ENCODE measurements at places on chromosomes 16 and 17.

GRCh38 chr16:19926449-19927390 lies 42.1 kb upstream of the GPRC5B start:
- DNase-seq: peak; percentile 44

DNA sequence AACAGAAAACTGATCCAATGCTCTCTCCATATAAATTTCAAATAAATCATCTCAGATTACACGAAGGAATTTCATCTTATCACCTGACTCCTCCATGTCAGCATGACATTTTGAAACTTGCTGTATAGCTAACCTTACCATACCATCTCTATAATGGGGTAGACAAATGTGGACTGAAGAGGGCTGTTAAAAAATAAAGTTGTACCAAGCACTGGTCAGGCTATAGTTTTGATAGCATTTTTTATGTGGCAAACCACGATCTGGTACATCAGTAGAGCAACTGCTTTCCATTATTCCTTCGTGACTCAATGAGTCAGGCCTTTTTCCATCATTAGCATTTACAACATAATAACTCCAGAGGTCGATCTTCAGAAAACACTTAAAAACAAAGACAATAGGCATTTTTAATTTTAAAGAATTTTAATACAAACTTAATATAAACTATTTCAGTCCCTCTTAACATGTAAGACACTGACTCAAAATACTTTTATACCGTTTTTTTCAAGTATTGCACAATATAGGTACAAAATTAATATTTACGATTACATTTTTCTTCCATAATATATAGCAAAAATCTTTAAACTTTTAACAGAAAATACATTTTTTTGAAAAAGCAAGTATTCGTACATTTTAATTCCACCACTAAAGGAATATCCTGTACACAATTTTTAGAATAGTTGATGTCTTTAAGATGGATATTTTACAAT lies 4.2 kb downstream of the TOB1 start:
- DNase-seq: no peak

GRCh38 chr17:36602924-36603384 lies 1.6 kb downstream of the MRM1 start:
- peak; percentile 90 for DNase-seq

DNA sequence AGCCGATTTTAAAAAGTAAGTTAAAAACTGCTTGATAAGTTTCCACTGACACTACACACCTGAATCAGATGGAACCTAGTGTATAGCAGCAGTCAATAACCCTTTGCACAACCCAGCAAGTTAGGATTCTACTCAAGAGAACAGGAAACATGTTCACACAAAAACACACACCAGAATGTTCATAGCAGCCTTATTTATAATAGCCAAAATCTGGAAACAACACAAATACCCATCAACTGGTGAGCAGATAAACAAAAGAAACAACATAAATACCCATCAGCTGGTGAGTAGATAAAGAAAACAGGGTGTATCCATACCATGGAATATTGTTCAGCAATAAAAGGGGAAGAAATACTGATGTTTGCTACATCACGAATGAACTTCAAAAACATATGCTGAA lies 2.7 kb upstream of the CDH11 start:
- DNase-seq: no peak

DNA sequence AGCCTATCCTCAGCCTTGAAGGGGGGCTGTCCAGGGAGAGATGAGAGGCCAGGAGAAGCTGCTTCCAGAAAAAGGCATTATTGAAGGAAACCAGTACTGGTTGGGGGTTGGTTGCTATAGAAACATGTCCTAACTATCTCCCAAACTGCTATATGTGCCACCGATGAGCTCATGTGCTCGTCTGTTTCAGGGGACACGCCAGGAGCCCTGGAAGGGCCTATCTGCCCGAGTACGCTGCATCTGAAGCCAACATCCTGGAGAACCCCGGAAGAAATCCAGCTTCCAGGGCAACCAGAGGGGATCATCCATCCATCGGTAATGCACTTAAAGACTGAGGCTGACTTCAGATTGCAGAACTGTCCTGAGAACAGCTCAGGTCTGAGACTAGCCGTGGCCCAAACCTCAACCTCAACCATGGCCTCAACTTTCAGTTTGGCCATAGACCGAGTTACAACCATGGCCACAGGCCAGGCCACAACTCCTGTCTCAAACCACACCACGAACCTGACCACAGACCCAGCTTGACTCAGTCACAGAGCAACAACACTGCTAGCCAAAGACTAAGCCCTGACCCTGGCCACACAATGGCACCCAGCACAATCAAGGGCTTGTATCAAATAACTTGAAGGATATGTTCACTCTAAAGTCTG lies 10.2 kb downstream of the PITPNM3 start:
- peak; percentile 31 for DNase-seq
